ENCODE measurements at places on chromosomes 11 and 22.

- no peak for DNase-seq
Observed at GRCh38 chr11:111785076-111785475, 18.9 kb upstream of the PPP2R1B start.

DNA sequence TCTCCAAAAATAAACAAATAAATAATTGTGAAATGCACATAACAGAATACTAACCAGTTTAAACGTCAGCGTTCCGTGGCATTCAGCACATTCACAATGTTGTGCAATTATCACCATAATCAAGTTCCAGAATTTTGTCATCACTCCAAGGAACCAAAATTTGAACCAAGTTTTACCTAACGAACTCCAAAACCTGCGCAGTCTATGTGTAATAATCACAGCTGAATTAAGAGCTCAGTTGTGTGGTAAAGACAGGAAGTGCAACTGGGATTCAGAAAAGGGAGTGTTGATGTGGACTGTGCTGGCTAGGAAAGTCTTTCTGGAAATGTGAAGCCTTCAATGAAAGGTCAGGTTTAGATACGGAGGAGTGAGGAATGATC lies 5.4 kb upstream of the MCAM start:
- DNase-seq, result no peak

DNA sequence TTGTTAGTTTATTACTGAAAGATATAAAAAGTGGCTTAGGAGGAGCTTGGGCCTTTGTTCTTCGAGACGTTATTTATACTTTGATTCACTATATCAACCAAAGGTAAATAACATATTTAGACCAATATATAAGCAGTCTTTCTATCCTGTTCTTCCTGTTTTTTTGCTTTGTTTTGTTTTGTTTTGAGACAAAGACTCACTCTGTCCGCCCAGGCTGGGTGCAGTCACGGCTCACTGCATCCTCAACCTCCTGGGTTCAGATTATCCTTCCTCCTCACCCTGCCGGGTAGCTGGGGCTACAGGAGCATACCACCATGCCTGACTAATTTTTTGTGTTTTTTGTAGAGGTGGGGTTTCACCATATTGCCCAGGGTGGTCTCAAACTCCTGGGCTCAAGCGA lies 66.8 kb downstream of the ATM start:
- no peak for DNase-seq

DNA sequence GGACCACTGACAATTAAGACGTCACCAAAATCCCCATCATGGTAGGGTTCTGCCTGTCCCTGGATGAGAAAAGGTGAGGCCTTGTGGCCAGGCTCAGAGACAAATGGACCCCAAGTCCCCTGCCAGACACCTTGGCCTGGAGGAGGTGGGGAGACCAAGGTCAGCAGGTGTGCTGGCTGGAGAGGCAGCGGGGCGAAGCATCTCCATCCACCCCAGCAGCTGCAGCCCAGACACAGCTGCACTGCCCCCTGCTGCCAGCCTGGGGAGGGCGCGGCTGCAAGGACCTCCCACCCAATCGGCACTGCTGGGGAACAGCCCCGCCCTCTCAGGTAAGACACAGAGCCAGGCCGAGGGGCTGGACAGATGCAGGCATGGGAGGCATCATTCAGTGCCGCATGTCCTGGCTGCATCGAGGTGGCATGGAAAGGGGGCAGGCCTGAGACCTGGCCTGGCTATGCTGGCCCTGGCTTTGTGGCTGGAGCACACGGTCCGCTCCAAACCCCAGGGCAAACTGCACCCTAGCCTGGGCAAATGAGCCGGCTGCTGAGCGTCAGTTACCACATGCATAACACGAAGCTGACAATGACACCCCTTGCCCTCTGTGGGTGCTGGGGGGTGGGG lies 12.2 kb upstream of the MFNG start:
- peak; percentile 68 for DNase-seq

DNA sequence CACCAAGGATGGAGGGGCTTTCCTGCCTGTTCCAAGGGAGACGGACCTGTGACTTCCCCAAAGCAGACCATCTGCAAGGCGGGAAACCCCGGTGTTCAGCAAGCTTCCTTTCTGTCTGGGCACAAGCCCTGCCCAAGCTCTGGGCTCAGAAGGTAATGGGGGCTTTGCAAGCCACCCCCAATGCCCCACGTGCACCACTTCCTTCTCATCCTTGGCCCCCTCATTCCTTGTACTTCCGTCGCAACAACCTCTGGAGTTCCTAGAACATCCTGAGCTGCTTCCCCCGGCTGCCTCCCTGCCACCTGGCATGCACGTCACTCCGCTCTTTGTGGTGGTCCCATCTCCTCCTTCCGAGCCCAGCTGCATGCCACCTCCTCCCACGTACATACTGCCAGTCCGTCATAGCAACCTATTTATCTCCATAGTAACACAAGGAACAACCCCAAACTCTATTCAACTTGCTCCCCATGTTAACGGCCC lies 3.9 kb downstream of the MYEOV start:
- DNase-seq, result no peak

GRCh38 chr11:132803436-132803835 lies 728.9 kb downstream of the OPCML start:
- DNase-seq, result no peak

DNA sequence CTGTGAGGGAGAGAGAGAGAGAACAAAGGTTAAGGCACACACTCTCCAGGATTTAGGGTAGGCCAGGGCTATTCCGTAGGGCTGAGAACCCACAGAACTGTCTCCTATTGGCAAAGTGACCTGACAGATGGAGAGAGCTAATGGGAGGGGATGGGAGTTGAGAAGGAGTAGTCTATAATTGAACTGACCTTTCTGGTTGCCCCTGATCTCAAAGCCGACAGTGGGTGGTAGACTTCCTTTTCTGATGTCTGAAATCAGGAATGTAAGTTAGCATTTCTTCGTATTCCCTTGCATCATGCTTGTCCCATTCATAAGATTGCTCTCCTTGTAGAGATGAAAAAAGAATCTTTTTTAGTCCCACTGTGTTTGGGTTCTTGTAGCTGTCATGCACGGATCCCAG lies 210.1 kb downstream of the NTM start:
- DNase-seq, result no peak

- DNase-seq, result no peak
Observed at GRCh38 chr11:45859661-45860140, 12.4 kb downstream of the CRY2 start.

GRCh38 chr11:130022799-130023198 lies 20.2 kb upstream of the PRDM10 start:
- DNase-seq, result no peak

- DNase-seq, result no peak
Observed at GRCh38 chr11:57306940-57307565, 17.7 kb downstream of the TNKS1BP1 start.

GRCh38 chr11:75277211-75277805 lies 36.7 kb downstream of the TPBGL start:
- DNase-seq, result no peak

GRCh38 chr11:47661245-47661644 lies 18.9 kb upstream of the MTCH2 start:
- DNase-seq, result no peak

- DNase-seq, result peak; percentile 87
Observed at GRCh38 chr11:62771144-62772021, at the start of gene TAF6L. Gene TAF6L (plus strand): TSS chr11:62771396. CDS start chr11:62775784, 4,388 bp downstream.

GRCh38 chr11:76329084-76329648 lies 51.8 kb downstream of the THAP12 start:
- no peak for DNase-seq

- no peak for DNase-seq
Observed at GRCh38 chr11:126339863-126340434, 15.5 kb upstream of the ST3GAL4 start.

DNA sequence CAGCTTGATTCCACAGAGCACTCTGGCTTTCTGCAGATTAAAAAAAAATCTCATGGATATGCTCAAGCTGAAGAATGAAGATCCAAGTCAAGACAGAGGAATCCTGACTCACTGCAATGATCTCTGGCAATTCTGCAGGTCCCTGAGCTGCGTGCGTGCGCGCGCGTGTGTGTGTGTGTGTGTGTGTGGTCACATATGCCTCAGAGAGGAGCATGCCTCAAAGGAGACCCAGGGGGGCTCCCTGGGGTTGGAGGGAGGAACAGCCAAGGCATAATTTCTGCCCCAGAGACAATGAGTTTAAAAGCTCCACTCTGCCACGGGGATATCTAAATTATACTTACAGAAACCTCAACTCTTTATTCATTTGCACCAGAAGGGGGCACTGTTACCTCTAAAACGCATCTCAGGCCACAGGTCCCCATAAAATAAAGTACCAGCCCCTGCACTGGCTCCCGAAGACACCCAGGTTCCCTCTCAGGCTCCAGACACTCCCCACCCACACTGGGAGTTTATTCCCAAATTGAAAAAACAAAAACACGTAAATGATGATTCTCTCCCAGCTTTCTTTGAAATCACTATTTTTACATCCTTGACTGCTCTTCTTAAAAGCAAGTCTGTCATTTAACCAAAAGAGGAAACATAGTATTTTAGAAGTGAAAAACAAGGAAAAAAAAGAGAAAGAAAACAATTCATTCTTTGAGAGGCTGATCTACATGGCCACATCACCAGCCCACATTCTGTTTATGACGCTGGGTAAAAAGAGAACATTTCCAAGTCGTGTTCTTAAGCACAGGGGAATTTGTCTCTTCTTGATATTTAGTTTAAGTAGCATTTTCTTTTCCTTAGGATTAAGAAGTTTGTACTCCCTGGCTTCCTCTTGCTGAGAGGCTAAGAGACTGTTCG lies 401.0 kb downstream of the LARGE1 start:
- DNase-seq, result peak; percentile 22

DNA sequence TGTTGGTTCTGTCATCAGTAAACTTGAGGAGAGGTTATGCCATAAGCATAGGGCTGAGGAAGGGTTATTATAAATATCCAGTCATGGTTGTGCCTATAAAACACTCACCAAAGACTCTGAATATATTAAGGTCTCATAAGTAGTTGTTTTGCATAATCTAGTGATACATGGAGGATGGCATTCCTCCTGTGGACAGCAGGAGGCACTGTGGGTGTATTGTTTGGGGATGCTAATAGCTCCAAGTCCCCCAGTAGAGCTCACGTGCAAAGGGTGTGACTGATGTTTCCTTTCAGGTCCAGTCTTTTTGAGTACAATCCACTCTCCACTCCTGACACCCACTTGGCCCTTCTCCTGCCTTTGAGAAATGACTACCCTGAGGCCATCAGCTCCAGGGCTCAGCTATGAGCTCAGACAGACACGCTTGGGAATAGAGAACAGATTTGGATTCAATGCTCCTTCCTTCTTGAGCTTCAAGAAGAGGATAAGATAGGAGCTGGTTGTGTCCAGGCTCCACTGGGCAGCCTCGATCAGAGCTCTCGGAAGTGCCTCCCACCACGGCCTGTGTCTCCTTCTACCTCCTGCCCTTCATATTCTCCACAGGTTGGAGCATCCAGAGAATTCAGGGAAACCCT lies 85.2 kb upstream of the IGLL5 start:
- peak; percentile 51 for DNase-seq

GRCh38 chr11:76184551-76184993 lies 21.7 kb downstream of the WNT11 start:
- DNase-seq, result no peak

GRCh38 chr11:120893440-120894201 lies 130.3 kb upstream of the TBCEL start:
- no peak for DNase-seq

DNA sequence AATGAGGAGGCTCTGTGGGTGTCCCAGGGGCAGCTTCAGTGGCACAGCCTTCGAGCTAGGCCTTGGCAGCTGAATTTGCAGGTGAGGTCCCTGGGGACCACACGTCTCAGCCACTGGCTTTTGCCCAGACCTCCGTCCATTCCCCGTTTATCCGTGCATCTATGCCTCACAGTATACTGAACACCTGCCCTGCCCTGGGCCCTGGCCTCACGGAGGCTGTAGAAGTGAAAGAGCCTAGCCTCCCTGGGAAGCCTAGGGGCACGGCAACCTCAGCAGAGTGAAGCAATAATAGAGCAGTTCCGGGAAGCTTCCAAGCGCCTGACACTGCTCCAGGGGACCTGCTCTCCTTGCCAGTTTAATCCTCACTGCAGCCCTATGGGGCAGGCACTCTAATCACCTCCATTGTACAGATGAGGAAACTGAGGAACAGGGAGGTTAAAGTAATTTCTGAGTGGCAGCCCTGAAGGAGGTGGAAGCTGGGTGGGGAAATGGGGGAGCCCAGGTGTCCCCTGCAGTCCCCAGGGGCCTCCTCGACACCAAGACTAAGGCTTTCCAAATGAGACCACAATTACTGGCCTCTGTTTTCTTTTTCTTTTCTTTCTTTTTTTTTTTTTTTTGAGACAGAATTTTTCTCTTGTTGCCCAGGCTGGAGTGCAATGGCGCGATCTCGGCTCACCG lies 2.7 kb upstream of the NFAM1 start:
- no peak for DNase-seq

GRCh38 chr22:31604746-31605705 lies 57.0 kb downstream of the PISD start:
- no peak for DNase-seq

GRCh38 chr11:95711945-95712221 lies 77.7 kb downstream of the FAM76B start:
- DNase-seq, result no peak

DNA sequence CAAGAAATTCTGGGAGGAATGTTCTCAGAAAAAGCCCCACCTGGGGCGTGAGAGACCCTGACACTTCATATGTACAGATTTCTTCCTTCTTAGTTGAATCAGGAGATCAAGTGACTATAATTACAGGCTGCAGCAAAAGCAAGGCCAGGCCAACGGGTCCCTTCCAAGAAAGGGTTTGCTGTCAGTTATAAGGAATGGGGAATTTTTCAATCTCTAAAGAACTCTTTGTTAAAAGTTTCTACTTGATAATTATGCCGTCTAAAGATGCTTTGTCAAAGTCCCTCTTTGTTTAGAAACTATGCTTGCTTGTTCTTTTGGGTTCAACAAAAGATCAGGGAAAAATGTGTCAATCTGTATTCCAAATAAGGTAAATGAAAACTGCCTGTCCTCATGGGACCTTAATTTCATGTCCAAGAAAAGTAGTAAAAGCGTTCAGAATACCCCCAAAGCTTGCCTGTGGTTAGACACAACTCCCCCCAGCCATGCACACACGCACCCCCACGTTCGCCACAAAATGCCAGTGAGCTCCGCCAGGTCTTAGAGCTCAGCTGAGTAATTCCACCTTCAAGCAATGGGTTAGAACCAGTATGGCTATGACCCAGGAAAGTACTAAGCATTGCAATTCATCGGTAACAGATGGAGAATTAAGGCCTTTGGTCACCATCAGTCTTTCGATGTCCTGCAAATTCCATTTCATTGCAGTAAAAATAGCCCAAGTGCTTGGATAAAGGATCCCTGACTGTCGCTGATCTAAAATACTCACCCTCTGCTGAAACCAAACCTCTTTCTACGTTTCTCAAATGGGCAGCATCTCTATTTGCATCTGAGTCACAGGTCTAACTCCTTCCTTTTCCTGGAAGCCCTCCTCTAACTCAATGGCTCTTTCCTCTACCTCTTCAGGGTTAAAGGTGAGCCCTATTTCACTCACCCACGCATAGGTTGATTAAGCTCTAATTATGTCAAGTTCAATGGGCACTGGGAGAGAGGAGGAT lies 419.2 kb upstream of the SYN3 start:
- no peak for DNase-seq

- DNase-seq, result no peak
Observed at GRCh38 chr11:25655636-25656035, 676.3 kb upstream of the ANO3 start.

- DNase-seq, result peak; percentile 82
Observed at GRCh38 chr22:36470162-36470993, 11.1 kb downstream of the TXN2 start.
